NAMALWA (cell line): ENCODE measurements at places on chromosomes 6 and 20.

- DNase-seq: peak; percentile 42
Observed at GRCh38 chr6:166638573-166638964, 11.5 kb upstream of the RPS6KA2 start.

GRCh38 chr6:141736104-141736503 lies 396.6 kb upstream of the GJE1 start:
- DNase-seq: no peak

GRCh38 chr6:95364016-95364604 lies 213.2 kb upstream of the MANEA start:
- peak; percentile 52 for DNase-seq

DNA sequence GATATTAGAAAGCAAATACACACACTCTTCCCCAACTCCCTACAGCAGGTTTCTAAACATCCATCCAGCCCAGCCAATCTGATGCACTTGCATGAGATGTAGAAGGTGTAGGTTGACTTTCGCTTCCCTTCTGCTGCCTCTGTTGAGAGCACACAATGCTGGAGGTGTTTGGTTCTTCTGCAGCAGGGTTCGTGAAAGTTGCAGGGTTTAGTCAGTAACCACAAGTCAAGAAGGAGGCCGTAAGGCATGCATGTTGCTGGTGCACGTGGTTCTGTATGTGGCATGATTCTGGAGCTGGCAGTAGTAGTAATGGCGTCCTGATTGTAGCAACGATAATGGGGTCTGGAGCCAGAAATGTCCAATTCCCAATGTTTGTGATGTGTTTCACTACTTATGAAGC lies 53.0 kb downstream of the DEK start:
- DNase-seq: no peak

DNA sequence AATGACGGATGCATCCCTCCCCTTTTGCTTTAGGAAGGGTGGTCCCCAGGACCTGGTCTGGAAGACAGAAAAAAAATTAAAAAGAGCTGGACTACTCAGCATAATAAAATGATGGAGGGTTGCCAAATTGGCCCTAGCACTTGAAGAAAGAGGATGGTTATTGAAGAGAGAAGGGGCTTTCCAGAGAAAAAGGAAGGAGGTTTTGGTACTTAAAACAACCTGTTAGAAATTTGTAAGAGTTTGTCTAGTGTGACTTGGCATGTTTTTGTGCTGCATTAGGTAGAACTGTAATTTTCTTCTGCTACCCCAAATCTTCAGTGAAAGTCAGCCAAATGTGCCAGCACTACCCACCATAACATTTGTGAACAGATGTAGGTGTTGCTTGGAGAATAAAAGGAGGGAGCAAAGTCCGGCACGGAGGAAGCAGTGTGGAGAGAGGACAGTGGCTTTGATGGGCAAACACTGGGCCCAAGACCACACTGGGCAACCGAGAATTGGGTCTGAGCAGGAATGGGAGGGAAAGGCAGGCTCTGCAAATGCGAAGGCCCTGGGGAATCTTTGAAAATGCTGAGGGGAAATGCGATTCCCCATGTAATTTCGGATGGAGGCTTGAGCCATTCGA lies 160.9 kb downstream of the QRSL1 start:
- DNase-seq: no peak
